T-helper 17 cell (primary cell): ENCODE measurements at places on chromosomes 1 and 21.

GRCh38 chr1:106699433-106699832, 357.0 kb upstream of the PRMT6 start:
- no peak for DNase-seq

DNA sequence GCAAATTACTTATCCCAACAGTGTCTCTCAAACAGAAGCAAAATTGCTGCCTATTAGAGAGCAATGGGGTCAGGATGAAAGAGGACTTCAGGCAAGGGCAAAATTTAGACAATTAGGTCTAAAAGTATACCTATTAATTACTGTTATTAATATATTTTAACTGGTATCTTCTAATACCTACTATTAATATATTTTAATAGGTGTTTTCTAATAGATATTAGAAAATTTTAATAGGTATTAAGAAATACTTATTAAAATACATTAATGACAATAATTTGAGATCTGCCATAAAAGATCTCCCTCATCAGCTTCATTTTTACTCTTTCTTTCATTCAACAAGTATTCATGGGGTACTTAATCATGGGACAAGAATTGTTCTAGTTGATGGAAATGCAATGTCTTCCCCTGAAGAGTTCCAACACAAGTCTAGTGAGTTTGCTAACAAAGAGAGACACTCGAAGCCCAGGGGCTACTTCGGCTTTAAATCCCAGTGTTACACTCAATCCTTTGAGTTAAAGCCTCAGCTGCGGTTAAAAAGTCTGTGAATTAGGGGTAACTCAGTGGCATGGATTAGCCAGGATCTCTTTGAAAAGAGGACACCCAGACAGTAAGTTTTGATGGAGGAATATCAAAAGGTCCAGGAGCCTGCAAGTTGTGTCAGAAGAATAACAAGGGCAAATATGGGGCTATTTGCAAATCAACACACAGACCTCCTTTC, 44.1 kb downstream of the STYXL2 start:
- no peak for DNase-seq

- no peak for DNase-seq
These were observed 19.7 kb upstream of the AK2 start for GRCh38 chr1:33056426-33056825.

DNA sequence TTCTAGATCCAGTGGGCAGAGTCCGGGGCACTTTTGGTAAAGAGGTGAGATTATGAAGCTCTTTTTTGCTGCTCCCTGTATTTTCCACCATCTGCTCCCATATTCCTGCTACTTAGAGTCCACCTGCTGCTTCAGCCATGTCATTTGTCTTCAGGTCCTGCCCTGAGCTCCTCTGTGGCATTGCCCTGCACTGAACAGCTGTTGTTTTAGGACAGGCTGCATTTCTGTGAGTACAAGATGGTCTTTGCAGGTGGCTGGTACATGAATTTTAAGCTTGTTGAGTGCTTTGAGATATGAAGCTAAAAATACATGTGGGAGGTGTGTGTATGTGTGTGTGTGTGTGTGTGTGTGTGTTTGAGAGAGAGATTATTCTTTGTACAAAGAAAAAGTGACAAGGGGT, 21.9 kb downstream of the MT1HL1 start:
- no peak for DNase-seq

DNA sequence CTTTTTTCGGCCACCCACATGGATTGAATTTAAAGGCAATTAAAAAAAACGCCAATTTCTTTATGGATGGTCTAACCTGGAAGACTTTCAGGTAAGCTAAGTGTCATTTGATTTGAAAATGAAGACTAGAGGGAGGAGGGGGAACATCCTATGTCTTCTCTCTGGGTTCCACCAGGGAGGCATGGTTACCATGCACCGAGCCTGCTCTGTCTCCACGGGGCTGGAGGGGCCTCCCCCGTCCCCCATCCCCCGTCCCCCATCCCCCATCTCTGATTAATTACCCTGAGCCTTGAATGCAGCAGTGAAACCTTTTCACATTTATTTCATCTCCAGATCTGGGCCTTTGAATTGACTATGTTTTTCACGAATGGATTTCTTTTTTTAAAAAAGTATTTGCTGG, 135.1 kb downstream of the TLR5 start:
- DNase-seq: no peak

- no peak for DNase-seq
These were observed 671 bp downstream of the DNAJC11 start for GRCh38 chr1:6700853-6701436.

DNA sequence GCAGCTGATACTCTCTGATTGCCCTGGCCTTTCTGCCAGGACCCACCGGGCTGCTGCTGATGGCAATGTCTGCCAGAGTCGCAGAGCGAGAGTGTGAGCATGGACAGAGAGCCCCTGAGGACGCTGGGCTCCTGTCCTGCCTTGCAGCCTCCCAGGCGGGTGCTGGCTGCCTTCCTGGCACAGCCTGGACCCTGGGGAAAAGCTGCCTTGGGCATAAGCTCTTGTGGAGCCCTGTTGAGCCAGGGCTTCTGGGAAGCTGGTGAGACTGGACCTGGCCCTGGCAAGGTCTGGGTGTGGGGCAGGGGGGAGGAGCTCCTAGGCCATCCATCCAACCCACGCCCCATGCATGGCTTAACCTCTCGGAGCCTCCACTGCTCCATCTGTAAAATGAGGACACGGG, 105.8 kb upstream of the WNT4 start:
- DNase-seq: no peak

- DNase-seq: no peak
These were observed 2.3 kb downstream of the COL9A2 start for GRCh38 chr1:40314721-40315238.

- DNase-seq: no peak
These were observed 1568.3 kb downstream of the AMY1C start for GRCh38 chr1:105317976-105318375.

GRCh38 chr1:917076-917459, 6.7 kb upstream of the SAMD11 start:
- DNase-seq: no peak

GRCh38 chr1:221869779-221870178, 127.9 kb upstream of the DUSP10 start:
- no peak for DNase-seq

- no peak for DNase-seq
These were observed 13.6 kb upstream of the TARS2 start for GRCh38 chr1:150473659-150474058.

DNA sequence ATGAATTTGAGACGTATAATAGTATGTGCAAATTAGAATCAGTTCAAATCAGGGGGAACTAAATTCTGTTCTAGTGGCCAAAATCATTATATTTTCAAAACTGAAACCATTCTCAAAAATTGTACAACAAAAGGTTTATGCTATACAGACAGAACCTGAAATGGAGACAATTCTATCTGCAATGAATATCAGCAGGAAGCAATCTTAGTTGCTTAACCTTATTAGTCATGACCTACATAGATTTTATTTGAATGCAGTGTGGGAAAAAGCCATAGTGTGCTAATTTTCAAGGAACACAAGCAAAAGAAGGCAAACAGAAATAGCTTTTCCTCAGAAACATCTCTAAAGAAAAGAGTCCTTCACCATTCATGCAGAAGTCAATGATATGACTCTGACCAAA, 6.5 kb downstream of the AK5 start:
- DNase-seq: no peak

GRCh38 chr1:94646141-94646643, 104.6 kb upstream of the F3 start:
- DNase-seq: no peak

DNA sequence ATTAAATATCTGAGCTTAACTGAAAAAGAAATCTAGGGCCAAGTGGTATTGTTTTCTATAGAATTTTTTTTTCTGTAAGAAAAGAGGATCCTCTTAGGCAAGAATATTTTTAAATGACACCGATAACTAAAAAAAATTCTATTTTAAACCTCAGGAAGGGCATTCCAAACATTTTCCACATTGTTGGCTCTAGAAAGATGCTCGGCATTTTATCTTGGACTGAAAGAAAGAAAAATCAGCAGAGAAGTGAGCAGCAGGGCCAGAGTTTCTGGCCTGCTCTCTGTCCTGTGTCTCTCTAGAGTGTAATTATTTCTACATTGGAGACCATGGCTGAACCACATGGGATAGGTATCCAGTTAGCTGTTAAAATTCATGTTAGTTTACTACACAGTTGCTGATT, 192.5 kb upstream of the GREM2 start:
- no peak for DNase-seq

DNA sequence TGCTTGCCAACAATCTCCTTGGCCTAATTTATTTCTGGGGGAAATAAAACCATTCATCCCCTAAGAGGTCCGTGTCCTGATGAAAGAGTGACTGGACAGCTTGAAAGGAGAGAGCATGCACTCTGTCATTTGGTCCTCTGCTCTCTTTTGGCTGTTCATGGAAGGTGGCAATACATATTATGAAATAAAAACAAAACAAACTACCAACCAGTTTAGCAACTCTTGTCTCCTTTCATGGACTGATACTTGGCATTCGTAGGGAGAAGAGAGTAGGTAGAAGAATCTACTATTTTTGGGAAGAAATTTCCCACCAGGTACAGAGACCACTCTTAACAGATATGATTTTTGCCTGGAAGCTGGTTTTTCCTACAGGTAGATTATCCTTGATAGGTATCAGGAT, 746 bp upstream of the C1orf116 start:
- no peak for DNase-seq

GRCh38 chr1:28173980-28174297, 2.6 kb downstream of the PTAFR start:
- DNase-seq: no peak

DNA sequence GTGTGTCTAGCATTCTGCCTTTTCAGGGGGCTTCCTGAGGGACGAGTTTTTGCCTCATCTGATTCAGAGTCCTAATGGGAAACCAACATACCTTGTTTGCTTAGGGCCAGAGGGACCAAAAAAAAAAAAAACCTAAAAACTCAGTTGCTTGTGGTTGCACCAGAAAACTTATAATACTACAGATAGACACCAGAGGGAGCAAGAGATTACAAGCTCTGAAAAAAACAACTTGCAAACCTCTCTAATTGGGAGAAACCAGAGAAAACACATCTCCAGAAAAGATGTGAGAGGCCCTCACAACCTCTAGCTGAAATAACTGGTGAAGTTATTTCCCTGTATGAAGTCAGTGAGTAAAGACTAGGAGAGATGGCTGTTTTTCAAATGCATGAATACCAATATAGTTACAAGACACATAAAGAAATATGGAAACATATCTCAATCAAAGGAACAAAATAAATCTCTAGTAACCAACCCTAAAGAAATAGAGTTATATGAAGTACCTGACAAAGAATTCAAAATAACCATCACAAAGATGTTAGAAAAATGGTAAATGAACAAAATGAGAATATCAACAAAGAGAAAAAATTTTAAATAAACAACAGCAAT, 233.7 kb upstream of the NFIA start:
- DNase-seq: no peak

GRCh38 chr1:55316502-55316901, 101.3 kb upstream of the USP24 start:
- no peak for DNase-seq

- no peak for DNase-seq
These were observed 76.1 kb upstream of the IRF2BP2 start for GRCh38 chr1:234686035-234686434.

DNA sequence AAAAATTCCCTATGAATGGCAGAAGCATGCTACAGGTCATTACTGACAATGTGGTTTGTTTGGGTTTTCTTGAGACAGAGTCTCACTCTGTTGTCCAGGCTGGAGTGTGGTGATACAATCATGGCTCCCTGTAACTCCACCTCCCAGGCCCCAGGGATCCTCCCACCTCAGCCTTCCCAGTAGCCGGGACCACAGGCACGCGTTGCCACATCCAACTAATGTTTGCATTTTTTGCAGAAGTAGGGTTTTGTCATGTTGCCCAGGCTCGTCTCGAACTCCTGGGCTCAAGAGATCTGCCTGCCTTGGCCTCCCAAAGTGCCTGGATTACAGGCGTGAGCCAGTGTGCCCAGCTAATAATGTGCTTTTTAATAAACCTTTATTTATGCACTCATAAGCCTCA, 259.1 kb downstream of the NFIA start:
- no peak for DNase-seq

DNA sequence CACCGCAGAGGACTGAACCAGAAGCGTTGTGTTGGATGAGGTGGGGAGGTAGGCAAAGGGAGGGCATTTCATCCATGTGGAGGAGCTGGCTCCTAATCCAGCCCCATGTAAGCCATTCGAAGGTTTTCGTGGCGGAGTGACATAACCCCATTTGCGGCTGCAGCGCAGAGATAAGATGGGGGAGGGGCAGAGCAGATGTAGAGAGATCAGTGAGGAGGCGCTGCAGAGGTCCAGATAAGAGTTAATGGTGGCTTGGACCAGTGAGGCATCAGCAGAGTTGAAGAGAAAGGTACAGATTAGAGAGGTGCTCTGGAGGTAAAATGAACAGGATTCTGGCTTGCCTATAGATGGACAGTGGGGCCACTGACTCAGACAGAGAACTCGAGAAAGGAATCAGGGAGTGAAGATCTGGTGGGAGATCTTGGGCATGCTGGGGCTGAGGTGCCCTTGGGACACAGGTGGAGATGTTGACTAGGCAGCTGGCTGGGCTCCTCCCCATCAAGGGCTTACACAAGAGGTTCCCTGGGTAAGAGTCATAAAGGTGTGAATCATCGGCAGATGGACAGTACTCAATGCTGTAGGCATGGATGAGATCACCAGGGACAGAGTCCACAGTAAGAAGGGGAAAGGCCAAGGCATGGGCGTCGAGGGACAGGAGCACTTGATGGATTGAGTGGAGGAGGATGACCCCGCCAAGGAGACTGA, 7.8 kb upstream of the PTPRF start:
- DNase-seq: no peak

GRCh38 chr1:196608390-196609369, at the start of gene KCNT2:
KCNT2 (minus strand) TSS chr1:196608440; CDS start chr1:196608309, 131 bp downstream.
- DNase-seq: no peak

DNA sequence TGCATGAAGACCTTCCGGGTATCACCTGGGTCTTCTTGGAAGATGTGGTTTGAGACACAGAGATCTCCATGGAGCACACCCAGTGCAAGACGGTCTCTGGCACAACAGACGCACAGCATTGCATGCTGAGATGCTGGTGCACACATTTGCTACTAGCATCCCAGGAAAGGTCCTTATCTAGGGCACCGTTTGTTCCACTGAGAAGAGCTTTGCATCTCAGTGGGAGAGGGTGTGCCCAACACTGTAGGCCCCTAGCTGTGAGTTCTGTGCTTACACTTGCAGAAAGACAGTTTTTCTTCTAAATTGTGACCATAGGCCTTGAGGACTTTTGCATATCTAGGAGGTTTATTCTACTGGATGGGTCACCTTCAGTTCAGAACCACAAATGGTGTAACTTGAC, 554.1 kb downstream of the MATN1 start:
- DNase-seq: no peak

DNA sequence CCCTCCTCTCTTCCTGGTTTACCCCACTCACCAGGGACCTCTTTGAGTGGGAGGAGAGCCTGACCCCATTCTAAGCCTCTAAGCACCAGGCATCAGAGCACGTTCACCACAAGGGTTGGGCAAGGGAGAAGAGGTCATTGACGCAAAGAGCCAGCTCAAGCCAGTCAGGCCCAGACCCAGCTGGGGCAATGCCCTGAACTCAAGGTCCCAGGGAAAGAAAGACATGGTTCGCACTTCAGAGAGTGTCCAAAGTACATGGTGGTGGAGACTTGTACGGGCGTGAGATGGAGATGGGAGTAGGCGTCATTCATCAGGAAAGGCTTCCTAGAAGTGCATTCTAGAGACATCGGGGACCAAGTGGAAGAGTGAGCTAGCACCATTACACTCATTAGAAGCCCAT, 7.2 kb downstream of the PKP1 start:
- no peak for DNase-seq
